AG04450 (cell line): ENCODE measurements at places on chromosomes 11 and 22. TPM values are rescaled to one million over a fixed set of nuclear protein-coding genes. Genes with fewer than 3 reads are reported as not detected.
A peak's percentile ranks its signal among the peaks of the same experiment; 100 is the strongest.

GRCh38 chr22:42977569-42977968 is 37.4 kb downstream of the PACSIN2 start:
- no peak for DNase-seq

DNA sequence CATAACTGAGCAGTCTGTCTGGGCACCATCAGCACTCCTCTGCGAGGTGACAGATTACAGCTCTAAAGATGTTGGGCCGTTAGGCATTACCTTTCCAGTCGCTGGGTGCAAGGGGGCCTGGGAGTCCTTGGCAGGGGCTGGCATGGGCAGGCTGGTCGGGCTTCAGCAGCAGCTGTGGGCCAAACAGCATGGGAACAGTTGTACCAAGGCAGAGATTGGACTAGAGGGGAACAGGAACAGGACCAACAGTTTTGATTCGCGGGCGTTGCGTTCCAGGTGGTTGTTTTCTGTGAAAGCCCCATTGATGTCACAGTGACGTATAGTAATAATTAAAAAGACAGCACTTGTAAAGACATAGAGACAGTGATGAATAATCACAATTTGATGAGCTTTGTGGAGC is 25.8 kb upstream of the B3GAT1 start:
- DNase-seq = no peak

- no peak for DNase-seq
Measured at GRCh38 chr22:45783021-45783420, 111.4 kb downstream of the ATXN10 start.

DNA sequence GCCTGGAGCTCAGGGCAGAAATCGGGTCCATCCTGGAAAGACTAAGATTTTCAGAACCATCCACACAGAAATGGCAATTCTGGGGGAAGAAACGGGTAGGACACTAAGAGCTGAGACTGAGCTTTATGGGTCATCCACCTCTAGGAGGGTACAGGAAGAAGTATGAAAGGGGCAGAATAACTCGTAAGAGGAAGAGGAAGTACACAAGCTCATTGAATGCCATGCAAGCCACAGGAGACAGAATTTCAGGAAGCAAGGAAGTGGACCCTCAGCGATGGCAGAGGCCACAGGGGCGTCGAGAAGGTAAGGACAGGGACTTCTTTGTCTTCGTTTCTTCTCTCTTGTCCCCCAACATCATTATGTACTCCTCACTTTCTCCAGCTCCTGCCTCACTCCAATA is 169.6 kb downstream of the MAML2 start:
- DNase-seq = no peak

GRCh38 chr11:94032066-94032465 is 10.9 kb downstream of the HEPHL1 start:
- no peak for DNase-seq

- no peak for DNase-seq
Measured at GRCh38 chr11:44416776-44417175, 106.8 kb upstream of the ALX4 start.

DNA sequence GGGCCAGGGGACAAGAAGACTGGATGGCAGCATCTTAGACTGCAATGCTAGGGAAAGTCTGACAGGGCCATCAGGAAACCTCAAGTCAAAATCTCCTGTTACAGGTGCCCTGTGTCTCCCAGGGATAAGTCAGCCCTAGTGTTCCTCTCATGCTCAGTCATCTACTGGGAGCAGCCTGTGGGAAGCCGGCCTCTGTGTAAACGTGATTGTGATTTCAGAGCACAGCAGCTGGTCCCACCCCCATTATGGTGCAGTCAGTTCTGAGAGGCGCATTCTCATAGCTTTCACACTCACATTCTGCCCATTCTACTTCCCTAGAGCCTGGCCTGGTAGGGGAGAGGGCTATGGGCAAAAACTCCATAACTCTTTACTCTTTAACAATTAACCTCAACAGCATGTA is 7.2 kb upstream of the SLN start:
- DNase-seq = no peak

GRCh38 chr11:65108469-65109123 is 3.1 kb upstream of the TM7SF2 start:
- no peak for DNase-seq

- no peak for DNase-seq
Measured at GRCh38 chr11:121692236-121692635, 239.5 kb upstream of the SORL1-AS1 start.

DNA sequence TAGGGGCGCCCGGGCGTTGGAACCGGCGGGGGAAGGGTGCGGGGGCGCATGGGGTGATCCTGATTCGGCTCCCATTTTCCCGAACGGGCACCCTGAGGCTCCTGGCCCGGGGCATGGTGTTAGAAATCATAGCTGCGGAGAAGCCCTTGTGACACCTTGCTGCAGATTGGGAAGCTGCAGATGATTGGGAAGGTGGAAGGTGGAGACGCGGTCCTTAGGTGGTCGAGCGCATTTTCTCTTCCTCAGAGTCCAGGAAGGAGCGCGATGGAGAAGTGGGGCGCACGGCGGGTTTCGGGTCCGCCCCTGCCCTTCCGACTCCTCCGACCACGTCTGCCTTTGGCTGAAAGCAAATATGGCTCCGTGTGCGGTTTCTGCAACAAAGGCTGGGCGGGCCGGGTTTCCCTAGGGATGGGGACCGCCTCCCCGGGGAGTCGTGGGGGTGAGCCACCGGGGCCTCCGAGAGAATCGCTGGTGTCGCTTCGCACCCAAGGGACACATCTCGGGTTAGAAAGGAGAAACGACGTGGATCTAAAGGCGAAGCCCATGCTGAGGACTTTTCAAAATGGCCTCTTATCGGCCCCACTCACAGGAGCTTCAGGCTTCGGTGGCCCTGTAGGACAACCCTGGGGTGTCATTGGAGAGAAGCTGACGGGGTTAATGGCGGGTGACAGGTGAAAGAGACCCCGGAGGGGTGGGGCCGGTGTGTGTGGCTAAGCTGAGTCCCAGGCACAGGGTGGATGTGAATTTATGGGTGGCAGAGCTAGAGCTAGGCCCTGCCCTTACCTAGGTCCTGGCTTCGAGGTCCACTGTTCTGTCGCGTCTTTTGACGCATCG is 707 bp upstream of the FTH1 start:
- no peak for DNase-seq

DNA sequence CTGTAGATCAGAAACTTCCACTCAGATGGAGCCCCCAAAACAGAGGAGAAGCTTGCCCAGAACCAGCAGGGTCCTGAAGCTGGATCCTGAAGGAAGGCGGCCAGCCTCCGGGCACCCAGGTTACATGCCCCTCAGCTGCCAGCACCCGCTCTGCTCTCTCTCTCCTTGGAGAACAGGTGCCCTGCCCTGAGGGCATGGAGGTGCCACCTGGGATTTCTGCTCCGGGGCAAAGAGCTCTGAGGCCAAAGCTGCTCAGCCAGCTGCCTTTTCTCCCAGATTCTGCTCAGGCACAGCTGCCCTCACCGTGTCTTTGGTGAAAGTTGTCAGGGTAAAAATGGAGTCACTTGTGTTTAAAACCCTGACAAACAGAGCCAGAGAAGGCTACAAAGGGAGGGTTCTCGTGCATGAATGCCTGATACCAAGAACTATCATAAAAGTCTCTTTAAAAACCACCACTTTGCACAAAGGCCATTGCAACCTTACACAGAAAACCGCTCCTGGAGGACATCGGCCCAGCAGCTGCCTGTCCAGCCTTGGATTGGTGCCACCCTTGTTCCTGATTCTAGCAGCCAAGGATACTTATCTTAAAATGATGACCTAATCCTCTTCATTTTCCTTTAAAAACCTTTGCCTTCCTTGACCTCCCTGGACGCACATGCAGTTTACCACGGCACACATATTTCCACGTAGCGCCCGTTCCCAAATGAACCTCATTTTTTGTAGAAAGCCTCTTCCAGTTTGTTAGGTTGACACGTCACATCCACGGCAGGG is 140.0 kb downstream of the CACNA1I start:
- no peak for DNase-seq

- DNase-seq = no peak
Measured at GRCh38 chr11:64251753-64252002, 348 bp downstream of the PLCB3 start.

DNA sequence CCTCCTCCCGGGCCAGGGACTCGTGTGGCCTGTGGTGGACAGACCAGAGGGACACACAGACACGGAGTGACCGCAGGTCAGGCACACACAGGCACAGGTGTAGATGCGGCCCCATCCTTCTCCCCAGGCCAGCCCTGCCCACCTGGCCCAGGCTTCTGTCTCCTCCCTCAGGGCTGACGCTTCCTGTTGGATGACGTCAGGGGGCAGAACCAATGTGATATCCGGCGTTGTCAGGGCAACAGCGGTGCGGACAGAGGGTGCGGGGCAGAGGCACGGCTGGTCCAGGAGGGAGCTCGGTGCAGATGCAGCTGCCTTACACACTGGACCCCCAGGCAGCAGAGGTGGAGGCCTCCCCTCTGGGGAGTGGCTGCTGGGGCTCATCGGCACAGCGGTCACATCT is 2.9 kb upstream of the TUBGCP6 start:
- DNase-seq = no peak

DNA sequence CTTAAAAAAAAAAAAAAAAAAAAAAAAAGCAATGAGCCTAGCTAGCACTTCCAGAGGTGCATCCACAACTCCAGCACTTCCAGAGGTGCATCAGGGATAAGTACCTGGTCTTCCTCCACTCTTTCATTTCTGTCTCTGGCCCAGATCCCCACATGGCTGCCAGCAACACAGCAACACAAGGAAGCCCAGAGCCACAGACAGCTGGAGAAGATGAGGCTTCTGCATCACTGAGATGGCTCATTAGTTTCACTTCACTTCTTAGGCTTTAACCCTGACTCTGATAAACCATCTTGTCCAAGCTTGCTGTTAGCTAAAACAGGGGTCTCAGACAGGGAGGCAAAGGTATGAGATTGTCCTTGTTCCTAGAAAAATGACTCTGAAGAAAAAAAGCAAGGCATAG is 35.6 kb downstream of the PC start:
- no peak for DNase-seq

DNA sequence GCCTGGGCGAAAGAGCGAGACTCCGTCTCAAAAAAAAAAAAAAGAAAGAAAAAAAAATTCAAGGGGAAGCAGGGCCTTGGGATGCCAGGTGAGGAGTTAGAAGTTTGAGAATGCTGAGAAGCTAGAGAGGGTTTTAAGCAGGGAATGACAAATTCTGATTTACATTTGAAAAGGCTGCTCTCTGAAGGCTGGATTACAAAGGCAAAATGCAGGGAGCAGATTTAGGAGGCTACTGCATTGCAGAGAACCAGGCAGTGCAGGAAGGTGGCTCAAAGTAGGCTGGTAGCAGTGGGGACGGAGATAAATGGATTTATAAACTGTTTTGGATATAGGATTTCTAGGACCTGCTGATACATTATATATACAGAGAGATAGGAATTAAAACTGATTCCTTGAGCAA is 66.6 kb downstream of the KCNC1 start:
- no peak for DNase-seq

- DNase-seq = no peak
Measured at GRCh38 chr11:111836721-111837120, 34.7 kb downstream of the ALG9 start.

DNA sequence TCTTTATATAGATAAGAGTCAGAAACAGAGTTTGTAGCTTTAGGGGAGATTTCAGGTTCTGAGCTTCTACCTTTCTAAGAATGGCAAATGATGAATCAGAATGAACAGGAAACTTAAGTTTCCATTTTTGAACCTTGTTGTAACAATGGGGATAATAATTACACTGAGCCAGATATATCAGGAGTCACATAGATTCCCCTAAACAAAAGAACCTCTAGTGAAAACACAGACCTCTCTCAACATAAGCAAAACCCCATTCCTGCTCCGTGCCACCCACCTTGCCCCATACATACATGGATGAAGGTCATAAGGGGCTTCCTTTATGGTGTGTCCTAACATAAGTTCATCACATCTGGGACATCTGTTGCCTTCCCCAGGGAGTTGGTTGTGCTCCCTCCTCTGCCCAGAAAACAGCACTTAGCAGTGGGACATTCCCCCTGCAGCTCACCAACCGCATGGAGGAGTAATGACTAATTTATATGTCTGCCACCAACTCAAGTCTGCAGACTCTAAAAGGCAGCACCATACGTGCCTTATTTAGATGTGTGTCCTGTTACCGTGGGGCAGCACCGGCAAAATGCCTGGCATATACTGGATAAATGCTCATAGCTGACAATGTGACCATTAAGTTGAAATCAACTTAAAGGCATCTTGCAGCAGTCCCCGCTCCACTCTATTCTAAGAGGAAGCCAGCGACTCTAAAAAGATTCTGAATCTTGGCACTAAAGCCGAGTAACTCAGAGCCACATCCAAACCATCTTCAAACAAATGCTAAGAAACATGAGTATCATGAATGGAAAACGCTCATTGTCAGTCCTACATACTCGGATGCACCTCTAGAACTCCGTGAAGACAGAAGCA is 8.0 kb downstream of the JAML start:
- DNase-seq = no peak

DNA sequence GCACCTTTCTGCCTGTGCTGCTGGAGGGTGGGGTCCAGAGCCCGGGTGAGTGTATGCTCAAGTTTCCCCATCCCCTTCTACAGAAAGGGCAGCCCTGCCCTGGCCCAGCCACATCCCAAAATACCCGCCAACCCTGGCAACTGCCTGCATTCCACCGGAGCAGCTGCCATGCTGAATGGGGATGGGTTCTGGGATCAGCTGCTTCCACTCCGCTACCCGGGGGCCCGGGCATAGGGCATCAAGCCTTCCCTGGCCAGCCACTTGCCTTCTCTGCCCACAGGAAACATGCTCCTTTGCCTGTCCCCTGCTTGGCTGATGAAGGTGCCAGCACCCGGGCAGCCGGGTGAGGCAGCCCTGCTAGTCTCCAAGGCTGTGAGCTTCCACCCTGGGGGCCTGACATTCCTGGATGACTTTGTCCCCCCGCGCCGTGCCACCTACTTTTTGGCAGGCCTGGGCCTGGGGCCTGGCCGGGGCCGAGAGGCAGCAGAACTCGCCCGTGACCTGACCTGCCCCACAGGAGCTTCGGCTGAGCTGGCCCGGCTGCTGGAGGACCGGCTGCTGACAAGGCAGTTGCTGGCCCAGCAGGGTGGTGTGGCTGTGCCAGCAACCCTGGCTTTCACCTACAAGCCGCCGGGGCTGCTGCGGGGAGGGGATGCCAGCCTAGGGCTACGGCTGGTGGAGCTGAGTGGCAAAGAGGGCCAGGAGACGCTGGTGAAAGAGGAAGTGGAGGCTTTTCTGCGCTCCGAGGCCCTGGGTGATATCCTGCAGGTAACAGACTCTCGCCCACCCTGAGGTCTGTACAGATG is 3.2 kb downstream of the CARNS1 start:
- no peak for DNase-seq

GRCh38 chr22:38218661-38219622 is 17.1 kb downstream of the MAFF start:
- peak; percentile 91 for DNase-seq

The LARGE1 gene
- 8.4 and 9.9 TPM in 2 replicates for polyA plus RNA-seq

The TSGA10IP gene
- not detected in 2 replicates for polyA plus RNA-seq

The TLCD5 gene
- 13.6 and 14.9 TPM in 2 replicates for polyA plus RNA-seq

The TAGLN gene
- 3,100 and 3,444 TPM in 2 replicates for polyA plus RNA-seq

The IFITM10 gene
- 0.04 TPM in 1 of 2 replicates, not detected in the other for polyA plus RNA-seq

The MMP13 gene
- polyA plus RNA-seq = not detected in 2 replicates

The CLMP gene
- 251 and 288 TPM in 2 replicates for polyA plus RNA-seq

The UBQLN3 gene
- polyA plus RNA-seq = not detected in 2 replicates

The ST14 gene
- 0.10 TPM in 1 of 2 replicates, not detected in the other for polyA plus RNA-seq

The EEF1G gene
- polyA plus RNA-seq = 2,186 and 2,474 TPM in 2 replicates

The FAM180B gene
- not detected in 2 replicates for polyA plus RNA-seq

The APOL1 gene
- polyA plus RNA-seq = 3.8 and 4.8 TPM in 2 replicates

The PRR33 gene
- not detected in 2 replicates for polyA plus RNA-seq

The MAP6 gene
- 1.5 TPM in 2 replicates for polyA plus RNA-seq

The PGA3 gene
- 0.99 and 1.8 TPM in 2 replicates for polyA plus RNA-seq

The DNAJB7 gene
- not detected in 2 replicates for polyA plus RNA-seq

The OR2AT4 gene
- not detected in 2 replicates for polyA plus RNA-seq
